Dermis microvascular lymphatic vessel endothelial cell (primary cell): ENCODE measurements at places on chromosomes 2 and 18.

DNA sequence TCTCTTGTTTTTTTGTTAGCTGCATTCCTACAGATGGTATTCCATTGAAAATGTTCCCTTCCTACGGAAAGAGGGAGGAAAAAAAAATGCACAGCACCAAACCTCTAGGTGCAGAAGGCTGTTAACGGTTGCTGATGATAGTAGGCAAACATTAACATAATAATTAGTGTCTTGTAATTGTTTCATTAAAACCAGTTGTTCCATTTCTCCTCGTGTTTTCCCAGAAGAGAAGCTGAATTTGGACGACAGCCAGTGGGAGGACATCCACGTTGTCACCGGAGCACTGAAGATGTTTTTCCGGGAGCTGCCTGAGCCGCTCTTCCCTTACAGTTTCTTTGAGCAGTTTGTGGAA is 494.7 kb downstream of the ARHGAP15 start:
- no peak for DNase-seq

- no peak for DNase-seq
Observed at GRCh38 chr2:160651416-160652200, 158.0 kb upstream of the RBMS1 start.

GRCh38 chr2:237649541-237650454 is 22.4 kb downstream of the LRRFIP1 start:
- DNase-seq = no peak

GRCh38 chr18:58098706-58099105 is 54.7 kb downstream of the NEDD4L start:
- DNase-seq = no peak

- DNase-seq = no peak
Observed at GRCh38 chr18:28511413-28511821, 334.5 kb upstream of the CDH2 start.

DNA sequence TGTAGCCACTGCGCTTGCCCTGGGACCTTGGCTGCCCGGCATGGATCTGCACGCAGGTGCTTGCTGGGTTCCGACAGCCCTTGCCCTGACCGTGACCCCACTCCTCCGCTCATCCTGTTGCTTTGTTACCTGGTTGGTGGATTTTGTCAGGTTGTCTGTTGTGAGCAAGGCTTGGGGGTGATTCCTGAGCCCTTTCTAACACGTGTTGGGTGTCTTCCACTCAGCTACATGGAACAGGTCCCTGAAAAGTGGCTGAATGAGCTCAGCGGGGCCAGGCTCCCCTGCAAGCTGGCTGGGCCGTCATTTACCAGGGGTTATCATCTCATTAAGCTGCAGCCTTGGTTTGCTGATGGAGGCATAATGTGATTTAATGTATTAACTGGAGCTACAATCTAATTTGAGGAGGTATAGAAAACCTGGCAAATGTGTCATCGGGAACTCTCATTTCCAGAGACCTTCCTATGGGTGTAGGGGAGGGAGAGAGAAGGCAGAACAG is 24.6 kb downstream of the RAMP1 start:
- DNase-seq = no peak

DNA sequence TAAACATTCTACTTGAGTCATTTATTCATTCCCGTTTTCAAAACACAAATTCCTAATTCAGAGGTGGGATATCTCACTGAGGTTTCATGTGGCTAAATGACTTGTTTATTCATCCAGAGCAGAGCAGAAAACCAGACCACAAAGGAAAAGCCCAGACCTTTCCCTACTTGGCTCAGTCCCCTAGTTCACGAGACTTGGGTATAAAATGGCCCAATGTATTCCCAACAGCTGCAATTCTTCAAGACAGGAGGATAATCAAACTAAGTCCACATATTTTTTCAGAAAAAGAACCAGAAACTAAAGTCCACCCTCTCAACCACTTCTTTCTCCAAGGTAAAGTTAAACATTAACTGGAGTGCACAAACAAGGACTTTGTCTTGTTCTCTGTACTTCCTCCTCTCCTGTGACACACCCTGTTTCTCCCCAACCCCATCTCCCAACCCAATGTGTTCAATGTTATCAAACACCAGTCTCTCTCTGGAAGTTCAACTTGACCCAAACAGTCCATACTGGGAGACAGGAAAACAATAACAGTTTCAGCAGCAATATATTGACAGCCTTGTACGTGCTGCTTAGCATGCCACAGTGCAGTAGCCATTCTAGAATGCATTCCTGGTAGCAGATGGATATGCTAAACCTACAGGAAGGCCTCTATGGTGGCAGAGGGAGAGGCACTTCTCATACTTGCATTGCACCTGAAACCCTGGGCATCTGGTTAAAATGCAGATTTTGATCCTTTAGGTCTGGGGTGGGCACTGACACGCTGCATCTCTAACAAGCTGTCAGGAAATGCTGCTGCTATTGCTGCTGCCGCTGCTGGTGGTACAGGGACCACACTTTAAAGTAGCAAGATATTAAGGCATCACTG is 110.7 kb downstream of the INO80D start:
- DNase-seq = no peak

- DNase-seq = no peak
Observed at GRCh38 chr18:3055816-3056215, 42.9 kb upstream of the LPIN2 start.

DNA sequence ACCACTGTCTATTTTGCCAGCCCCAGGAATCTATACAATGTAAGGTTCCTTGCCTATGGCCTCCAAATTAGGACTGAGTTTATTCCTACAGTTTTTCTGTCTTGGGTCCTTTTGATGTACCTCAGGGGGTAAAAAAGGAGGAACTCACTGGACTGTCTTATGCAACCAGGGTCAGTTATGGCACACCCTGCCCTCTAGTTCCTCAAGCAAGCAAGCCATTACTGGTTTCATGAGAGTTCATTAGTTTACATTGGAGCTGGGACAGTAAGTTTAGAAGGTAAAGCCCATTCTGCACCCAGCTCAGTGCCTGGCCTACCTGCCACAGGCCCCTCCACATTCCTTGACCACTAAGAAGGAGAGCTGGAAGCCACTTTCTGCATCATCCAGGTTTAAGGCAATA is 68.7 kb upstream of the WIPF1 start:
- no peak for DNase-seq

- DNase-seq = no peak
Observed at GRCh38 chr2:130954873-130955272, 118.2 kb downstream of the ARHGEF4 start.

DNA sequence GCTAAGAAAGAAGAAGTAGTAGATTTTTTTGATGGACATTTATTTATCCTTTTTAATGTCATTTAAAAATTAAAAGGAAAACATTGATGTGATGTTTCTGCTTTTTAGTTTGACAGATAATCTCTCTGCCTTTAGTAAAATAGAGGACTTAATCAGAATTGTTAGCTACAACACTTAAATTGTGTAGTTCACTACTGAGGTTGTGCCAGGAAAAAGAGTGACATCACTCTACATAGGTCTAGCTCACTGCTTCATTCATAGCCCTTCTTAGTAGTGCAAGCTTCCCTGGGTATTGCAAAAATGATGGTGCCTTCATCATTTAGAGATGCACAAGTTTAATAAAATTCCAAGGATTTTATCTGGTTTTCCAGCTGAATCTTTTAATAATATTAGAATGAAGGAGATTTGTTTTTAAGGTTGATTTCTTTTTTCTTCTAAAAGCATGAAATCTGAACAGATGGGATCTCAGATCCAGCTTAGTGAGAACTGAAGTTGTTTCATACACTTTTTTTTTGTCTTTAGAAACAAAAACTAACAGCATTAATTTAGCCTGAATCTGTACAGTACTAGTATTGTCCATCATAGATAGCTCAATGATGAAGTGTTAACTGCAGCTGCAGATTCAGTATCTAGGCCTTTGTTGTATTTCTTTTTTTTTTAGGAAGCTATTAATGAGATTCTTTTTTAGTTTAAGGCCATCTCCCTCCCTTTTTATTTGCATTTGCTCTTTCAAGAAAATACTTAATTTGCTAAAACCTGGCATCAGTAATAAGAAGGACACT is 20.6 kb upstream of the TMEFF2 start:
- DNase-seq = no peak
